Thymus (tissue), 14 donors: ENCODE measurements at places on chromosomes 5 and 9. TPM values are rescaled to one million over a fixed set of nuclear protein-coding genes. Genes with fewer than 3 reads are reported as not detected.

Gene SLC4A9
- 0.07 TPM for polyA plus RNA-seq

Gene TAF11L5
- not detected for polyA plus RNA-seq

Gene ABLIM3
- 7.3 TPM for polyA plus RNA-seq

Gene PCDH12
- 0.52 TPM for polyA plus RNA-seq

Gene TAF9
- polyA plus RNA-seq = 110 TPM

Gene DMGDH
- polyA plus RNA-seq = 1.1 TPM

GRCh38 chr5:149940077-149940574 lies 4.5 kb downstream of the PDE6A start:
- DNase-seq = no peak

- DNase-seq = no peak
These were observed 779.4 kb downstream of the SEMA5A start for GRCh38 chr5:8766448-8766847.

GRCh38 chr5:60101573-60101972 lies 208.0 kb upstream of the PDE4D start:
- DNase-seq = no peak

- DNase-seq = no peak
These were observed 3.7 kb downstream of the BAAT start for GRCh38 chr9:101381118-101381517.

DNA sequence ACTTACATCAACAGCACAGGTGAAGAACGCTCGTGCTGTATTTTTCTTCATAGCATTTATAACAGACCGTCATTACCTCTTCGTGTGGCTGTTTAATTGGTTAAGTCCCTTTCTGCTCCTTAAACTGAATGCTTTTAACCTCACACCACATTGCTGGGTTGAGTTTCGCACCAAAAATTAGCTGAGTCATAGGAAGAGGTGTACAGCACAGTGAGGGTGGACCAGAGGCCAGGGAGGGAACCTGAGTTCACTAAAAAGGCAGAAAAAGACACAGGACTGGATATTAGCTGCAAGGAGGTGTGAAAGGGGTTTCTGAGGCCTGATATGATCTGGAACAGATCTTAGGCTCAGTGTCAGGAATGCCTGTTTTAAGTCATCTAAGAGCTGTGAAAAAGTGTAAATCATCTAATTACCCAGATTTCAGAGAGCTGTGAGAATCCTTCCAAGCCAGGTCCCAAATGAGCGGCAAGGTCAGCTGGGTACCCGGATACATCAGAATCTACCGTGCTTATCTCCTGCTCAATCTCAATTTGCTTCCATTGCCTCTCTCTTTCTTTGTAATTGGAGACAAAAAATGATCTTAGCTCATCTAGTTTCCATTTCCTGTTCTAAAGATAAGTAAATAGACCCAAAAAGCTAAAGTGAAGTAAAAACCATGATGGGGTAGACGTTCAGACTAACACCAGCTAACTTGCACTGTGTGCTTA lies 7.1 kb upstream of the CFAP90 start:
- DNase-seq = no peak

DNA sequence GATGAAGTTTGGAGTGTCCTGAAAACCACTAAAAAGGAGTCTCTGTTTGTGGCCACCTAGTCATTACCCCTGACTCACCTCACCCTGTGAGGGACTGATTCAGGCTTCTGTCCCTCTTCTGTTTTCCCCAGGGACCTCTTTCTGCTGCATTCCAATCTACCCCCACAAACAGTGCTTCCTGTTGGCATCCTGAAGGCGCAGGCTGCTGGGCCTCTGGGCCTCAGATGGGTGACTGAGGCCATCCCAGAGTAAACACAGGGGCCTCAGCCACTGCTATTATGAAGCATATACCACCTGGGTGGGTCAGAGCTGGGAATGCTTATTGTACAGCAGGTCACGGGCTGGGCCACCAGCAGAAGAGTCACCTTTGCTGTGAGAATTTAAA lies 20.0 kb downstream of the MORN5 start:
- DNase-seq = no peak

GRCh38 chr9:123697686-123698085 lies 232.2 kb downstream of the DENND1A start:
- DNase-seq = no peak

DNA sequence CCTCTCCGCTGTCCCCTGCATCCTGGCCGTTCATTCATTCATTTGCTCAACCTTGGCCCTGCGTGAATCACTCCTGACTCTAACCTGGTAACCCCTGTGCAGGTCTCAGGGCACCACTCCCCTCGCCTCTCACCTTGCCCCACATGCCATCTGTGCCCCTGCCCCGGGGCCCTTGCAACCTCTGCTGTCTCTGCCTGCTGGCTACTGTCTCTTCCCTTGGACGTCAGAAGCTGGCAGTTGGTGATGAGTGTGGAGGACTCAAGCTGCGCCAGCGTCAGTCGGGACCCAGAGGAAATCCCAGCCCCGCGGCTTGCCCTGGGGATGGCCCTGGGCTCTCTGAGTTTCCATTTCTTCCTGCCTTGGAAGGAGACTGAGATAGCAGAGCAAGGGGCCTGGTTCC lies 154.9 kb downstream of the OLFM1 start:
- no peak for DNase-seq

DNA sequence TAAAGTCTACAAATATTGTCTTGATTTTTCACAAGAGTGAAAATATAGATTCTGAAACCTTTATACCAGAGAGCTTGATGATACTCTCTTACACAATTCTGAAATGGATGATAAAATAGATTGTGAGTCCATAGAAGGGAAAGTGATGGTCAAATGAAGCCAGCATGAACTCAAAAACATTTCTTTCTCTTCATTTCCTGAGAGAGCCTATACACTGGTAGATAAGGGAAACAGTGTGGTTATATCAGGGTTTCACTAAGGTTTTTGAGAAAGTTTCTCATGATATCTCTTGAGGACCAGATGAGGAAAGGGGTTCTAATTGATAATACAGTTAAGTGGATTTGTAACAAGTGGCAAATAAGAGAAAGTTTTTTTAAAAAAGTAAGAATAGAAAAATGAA lies 254.1 kb downstream of the PJA2 start:
- no peak for DNase-seq
